ENCODE measurements at places on chromosomes 12 and 14.

GRCh38 chr12:6970096-6970527 is 352 bp downstream of the PHB2 start:
- DNase-seq = peak; percentile 64

- no peak for DNase-seq
These were observed 23.1 kb downstream of the TMEM121 start for GRCh38 chr14:105549481-105549880.

- DNase-seq = no peak
These were observed 250.0 kb downstream of the PHLDA1 start for GRCh38 chr12:75781532-75782046.

DNA sequence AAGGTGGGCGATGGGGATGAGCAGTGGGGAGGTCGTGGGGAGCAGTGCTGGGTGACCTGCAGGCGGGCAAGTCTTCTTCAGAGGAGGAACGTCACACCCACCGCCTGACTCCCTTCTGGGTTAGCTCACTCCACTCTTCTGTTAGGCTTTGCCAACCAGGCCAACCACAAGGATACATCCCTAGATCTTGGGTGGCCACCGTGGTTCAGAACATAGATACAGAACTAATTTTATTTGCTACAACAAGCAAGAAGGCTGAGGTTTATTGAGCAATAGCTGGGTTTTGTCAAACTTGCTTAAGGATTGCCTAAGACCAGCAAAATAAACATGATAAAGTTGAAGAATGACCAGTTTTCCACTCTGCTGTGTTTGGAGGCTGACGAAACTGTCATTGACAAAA is 109.4 kb downstream of the DACT1 start:
- peak; percentile 43 for DNase-seq

- DNase-seq = no peak
These were observed 12.4 kb downstream of the PAPLN start for GRCh38 chr14:73249564-73250316.

DNA sequence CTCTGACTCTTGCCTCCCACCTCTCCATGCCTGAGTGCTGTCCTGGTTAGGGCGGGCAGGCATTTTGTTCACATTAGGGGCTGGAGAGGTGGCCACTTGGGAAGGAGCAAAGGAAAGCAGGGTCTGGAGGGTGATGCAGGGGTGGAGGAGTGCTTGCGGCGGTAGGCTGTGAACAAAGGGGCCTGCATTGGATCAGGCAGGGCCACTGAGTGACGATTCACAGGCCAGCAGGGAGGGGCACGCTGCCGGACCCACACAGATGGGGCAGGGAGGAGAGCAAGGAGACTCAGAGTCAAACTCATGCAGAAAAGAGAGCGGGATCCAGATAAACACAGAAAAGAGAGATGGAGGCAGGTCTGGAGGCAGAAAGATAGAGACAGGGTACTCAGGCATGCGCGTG is 58.4 kb upstream of the TBX3 start:
- DNase-seq = no peak

- no peak for DNase-seq
These were observed 91.9 kb upstream of the BCL2L14 start for GRCh38 chr12:11978726-11979384.

GRCh38 chr12:401235-402028 is at the start of gene CCDC77:
Gene CCDC77 (plus strand): TSS chr12:401644. CDS start chr12:409384, 7,740 bp downstream.
- DNase-seq = peak; percentile 96

GRCh38 chr12:119068129-119068856 is 87.0 kb downstream of the SRRM4 start:
- DNase-seq = no peak

Measured in femur (tissue), 1 donor.